ENCODE measurements at places on chromosomes 5 and 9.

GRCh38 chr5:73039082-73039481, 81.3 kb upstream of the TMEM171 start:
- no peak for DNase-seq

- DNase-seq, result peak; percentile 22
These were observed 672 bp upstream of the KCNT1 start for GRCh38 chr9:135701067-135701958.

- no peak for DNase-seq
These were observed 174.0 kb upstream of the SV2C start for GRCh38 chr5:75909223-75909622.

GRCh38 chr9:135463140-135463539, 16.4 kb upstream of the PPP1R26 start:
- no peak for DNase-seq

DNA sequence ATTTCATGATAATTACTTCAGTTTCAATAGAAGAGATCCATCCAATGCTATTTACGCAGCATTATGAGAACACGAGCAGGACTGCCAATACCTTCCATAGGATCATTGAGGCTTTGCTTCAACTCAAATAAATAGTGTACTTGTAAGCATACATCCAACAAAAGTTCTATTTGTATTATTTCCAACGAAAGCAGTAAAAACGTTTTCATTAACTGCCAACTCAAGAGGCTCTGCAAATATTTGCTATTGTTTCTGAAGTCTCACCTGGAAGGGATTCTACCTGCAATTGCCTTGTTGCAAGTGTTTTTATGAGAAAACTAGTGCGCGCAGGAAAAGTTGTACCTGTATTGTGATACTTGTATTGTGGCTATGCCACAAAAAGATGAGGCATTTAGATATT, 11.0 kb upstream of the GNPDA1 start:
- DNase-seq, result no peak

GRCh38 chr5:51227963-51228470, 155.2 kb upstream of the ISL1 start:
- DNase-seq, result no peak

- DNase-seq, result peak; percentile 43
These were observed 190.1 kb downstream of the GNA14 start for GRCh38 chr9:77457916-77458592.

- DNase-seq, result no peak
These were observed 406.4 kb downstream of the HTR1A start for GRCh38 chr5:63555874-63556273.

DNA sequence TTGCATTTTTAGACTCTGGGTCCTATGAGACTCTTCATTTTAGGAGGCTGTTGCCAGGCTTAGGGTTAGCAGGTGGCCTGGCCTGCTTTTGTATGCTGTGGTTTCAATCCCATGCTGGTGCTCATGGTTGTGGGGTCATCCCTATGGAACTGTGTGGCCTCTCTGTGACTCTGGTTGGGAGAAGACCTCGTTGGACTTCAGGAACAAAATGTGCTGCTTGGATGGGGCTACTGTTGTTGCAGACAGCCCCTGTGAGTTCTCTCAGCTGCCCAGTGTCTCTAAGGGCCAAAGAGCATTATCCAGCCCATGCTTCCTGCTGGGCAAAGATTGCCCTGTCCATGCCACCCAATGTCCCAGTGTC, 169.5 kb upstream of the S1PR3 start:
- DNase-seq, result no peak

DNA sequence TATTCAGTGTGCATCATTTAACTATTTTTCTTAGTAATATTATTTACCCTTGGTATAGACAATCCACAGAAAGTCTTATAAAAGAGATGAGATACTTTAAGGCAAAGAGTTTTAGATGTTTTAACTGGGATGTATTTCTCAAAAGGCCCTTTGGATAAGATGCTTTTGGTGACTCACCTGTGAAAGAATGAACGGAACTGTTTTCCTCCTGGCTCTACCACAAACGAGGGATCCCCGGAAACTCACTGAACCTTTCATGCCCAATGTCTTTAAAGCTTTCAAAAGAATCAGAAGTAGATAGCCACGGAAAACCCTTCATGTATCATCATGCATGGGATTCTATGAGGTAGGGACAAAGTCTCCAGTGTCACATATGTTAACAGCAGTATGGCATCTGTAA, 1.6 kb downstream of the ZNF782 start:
- DNase-seq, result no peak

DNA sequence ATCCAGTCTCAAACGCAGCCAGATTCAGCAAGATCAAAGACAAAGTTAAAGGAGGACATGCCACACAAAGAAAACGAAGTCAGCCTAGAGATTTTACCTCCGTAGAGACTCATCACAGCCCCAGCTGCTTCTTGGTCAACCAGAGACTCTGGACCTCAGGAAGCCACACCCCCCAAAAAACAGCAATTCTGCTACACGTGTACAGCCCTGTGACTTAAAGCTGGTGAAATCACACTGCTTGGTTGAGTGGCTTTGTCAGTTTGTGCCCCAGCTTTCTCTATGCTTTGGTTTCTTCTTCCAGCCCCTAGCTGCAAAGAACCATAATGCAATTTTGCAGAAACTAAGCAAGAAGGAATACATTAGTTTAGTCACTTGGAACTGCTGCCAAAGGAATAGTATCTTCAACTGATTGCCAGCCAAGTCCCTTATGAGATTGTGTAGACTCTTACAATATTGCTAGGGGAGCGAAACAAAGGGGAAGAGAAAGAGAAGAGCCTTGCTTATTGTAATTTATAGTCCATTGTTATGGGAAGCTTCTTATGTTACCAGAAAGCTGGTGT, 158.8 kb upstream of the ZNF462 start:
- DNase-seq, result no peak

GRCh38 chr9:13942695-13943094, 371.2 kb downstream of the NFIB start:
- no peak for DNase-seq

GRCh38 chr5:174533751-174534241, 190.6 kb upstream of the MSX2 start:
- no peak for DNase-seq

GRCh38 chr5:41707853-41708603, 162.2 kb downstream of the OXCT1 start:
- DNase-seq, result no peak

DNA sequence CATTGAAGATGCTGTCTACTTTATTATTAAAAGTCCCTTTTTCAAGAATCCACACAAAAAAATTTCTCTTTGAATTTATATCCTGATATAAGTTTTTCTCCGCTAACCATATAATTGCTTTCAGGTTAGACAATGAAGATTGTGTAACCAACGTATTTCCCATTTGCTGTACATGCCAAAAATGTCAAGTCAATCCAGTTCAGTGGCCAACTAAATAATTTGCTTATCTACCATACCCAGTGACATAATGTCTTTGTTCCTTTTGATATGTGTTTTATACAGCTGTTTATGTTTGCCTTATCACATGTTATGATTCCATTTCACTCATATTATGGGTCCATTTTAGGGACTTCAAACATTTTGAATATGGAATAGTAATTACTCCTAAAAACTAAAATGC, 349.9 kb downstream of the EFNA5 start:
- no peak for DNase-seq

GRCh38 chr9:130680836-130681768, 12.5 kb upstream of the EXOSC2 start:
- peak; percentile 49 for DNase-seq

DNA sequence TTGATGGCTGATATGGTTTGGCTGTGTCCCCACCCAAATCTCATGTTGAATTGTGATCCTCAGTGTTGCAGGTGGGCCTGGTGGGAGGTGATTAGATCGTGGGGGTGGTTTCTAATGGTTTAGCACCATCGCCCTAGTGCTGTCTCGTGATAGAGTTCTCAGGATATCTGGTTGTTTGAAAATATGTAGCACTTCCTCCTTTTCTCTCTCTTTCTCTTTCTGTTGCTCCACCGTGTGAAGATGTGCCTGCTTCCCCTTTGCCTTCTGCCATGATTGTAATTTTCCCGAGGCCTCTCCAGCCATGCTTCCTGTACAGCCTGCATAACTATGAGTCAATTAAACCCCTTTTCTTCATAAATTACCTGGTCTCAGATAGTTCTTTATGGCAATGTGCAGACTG, 111.6 kb downstream of the SREK1 start:
- no peak for DNase-seq

DNA sequence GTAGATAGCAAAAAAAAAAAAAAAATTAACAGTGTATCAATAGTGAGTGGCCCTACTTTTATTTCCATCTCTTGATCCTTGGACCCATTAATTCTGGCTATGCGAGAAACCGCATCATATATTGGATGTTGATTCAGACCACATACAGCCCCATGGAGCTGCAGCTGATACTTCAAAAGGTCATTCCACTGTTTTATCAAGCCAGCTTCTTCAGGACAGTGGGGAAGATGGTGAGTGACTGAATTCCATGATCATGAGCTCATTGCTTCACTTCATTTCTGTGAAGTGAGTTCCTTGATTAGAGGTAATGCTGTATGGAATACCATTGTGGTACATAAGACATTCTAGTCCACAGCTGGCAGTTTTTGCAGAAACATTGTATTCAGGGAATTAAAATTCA, 222.9 kb upstream of the MEF2C start:
- DNase-seq, result no peak

DNA sequence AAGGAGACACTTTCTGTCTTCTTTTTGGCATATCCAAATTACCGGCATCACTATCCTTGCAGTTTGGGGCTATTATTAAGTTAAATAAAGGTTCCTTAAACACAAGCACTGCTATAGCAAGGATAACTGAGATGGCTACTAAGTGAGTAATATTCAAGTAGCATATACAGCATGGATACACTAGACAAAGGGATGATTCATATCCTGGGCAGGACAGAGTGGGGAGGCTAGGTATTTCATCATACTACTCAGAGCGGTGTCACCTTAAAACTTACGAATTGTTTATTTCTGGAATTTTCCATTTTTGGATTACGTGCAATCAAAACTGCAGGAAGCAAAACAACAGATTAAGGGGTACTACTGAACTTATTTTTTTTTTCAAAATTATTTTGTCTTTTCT, 54.1 kb downstream of the FER start:
- no peak for DNase-seq

GRCh38 chr5:122007546-122007945, 45.8 kb downstream of the SRFBP1 start:
- DNase-seq, result no peak

DNA sequence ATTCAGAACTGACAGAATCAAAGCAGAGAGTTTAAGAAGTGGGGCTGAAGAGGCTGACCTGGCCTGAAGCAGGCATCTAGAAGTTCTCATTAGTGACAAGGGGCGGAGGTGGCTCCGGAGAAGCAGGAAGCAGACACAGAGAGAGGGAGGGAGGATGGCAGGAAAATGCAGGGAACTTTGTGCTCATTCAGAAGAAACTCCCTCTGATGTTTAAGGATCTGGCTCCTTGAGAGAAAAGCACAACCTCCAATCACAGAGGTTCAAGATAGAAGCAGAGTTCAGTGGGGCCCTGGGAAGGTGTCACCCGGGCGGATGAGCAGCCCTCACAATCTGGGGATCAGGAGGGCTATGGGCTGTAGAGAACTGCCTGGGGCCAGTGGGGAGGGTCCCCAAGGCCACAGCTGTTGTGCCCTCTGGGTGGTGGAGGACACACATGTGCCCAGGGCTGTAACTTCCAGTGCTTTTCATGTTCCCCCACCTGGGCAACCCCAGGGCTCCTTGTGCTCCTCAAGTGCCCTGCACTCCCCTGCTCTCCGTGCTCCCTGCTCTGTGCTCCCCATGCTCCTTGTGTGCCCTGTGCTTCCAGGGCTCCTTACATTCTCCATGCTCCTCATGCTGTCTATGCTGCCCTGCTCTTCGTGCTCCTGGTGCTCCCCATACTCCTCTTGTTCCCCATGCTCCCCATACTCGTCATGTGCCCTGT, 51.4 kb downstream of the TRIP13 start:
- DNase-seq, result no peak

DNA sequence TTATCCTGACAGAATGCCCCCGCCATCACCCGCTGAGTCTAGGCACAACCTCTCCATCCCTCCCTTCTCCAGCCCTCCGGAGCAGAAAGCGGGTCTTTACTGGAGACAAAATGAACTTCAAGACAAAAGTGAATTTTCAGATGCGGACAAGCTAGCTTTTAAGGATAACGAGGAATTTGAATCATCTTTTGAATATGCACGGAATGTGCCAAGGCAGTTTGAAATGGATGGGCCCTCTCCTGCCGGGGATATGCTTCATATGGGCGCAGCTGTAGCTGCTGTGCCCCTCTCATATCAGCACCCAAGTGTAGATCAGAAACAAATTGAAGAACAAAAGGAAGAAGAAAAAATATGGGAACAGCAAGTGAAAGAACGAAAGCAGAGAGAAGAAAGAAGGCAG, 37.5 kb downstream of the CPLANE1 start:
- DNase-seq, result no peak

DNA sequence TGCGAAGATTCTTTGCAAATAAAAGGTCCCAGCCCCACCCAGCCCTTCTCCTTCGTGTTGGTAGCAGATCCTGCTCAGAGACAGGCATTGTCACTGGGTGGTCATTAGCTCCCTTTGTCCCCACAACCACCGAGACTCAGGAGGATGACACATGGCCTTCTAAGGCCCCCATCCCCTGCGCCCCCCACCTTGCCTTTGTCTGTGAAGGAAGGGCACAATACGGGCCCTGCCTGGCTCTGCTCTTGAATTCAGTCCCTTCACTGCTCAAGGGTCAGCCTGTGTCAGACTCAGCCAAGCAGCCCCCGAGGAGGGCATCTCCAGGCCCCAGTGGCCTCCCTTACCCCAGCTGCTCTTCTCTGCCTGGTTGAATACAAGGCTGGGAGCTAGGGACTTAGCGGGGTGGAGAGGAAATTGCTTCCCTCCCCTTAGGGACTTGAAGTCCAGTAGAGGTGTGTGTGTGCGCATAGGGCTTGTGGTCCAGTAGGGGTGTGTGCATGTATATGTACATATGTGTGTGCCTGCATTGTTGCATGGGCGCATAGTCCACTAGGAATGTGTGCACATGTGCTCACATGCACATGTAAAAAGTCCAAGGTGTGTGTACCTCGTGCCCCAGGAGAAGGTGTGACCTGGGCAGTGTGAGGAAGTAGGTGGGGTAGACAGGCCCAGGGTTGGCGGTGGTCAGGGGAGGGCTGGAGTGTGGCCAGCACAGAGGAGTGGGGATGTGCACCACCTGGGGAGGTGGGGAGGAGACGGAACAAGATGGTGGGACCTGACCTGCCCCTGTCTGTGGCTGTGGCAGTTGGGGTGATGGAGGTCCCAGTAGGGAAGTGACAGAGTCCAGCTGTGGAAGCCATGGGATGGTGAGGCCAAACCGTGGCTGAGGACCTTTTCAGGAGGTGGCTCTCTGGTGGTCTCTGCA, 59.1 kb downstream of the PHF2 start:
- DNase-seq, result no peak

DNA sequence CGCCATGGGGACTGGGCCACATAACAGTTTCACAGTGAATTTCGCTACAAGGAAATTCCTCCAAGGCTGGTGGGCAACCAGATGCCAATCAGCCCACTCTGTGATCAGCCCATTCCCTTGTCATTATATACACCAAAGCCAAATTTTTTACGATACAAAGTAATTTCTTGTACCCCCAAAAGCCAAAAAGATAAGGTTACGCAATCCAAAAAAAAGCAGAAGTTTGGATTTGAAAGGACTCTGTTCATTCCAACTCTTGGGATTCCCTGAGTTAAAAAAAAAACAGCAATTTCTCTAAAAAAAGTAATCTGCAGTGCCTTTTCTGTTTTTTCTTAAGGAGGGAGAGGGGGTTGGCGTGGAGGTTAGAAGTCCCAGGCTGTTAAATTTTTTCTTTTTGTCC, 166.8 kb downstream of the CDH10 start:
- no peak for DNase-seq

- no peak for DNase-seq
These were observed 17.4 kb upstream of the MRNIP start for GRCh38 chr5:179875741-179876609.

All from stimulated activated CD4-positive, alpha-beta T cell treated with anti-CD3 and anti-CD28 coated beads, Interleukin-2, amount 100 ng/mL, for 4 hours (primary cell).